Activated CD8-positive, alpha-beta memory T cell treated with anti-CD3 and anti-CD28 coated beads for 1 hour (primary cell): ENCODE measurements at places on chromosomes 2 and 18.

- DNase-seq = no peak
Measured at GRCh38 chr2:16775899-16776231, 110.2 kb upstream of the CYRIA start.

DNA sequence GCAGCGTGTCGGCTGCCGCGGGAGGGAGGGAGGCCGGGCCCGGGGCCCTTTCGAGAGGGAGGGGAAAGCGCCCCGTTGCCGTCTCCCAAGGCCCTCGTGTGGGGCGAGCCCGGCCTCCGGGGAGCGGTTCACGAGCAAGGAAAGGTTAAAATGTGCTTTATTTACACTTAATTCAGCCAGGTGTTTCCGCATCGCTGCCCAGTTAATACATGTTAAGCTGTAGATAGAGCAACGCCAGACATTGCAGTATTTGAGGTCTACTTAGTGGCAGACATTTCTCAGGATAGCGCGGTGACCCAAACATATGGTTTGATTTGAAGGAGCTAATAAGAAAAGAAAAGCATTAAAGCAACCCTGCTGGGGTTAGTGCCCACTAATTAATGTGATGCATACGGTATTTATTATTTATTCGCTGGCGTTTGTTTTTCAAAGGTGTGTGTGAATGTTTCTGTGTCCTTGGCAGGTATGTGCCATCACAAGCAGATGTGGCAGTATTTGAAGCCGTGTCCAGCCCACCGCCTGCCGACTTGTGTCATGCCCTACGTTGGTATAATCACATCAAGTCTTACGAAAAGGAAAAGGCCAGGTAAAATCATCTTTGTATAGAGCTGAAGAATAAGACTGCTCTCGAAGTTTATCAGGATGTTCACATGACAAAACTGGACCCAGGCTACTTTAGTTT, 571 bp downstream of the EEF1B2 start:
- DNase-seq = no peak

DNA sequence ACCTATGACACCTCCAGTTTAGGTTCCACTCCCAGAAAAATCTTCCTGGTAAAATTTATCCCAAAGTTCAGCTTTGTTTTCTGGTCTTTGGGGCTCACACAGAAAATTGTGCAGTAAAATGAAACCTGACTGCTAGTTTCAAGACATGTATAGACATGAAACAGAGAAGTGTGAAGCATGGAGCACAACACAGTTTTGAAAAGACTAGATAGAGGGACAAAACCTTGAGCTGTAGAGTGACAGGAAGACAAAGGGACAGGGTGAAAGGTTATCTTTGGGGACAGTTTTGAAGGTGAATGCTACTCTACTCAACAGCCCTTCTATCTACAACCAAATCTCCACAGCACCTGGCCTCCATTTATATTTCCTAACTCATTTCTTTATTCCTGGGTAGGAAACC, 352.6 kb downstream of the RBM43 start:
- no peak for DNase-seq

GRCh38 chr2:186059096-186059495, 320.5 kb downstream of the FSIP2 start:
- DNase-seq = no peak

DNA sequence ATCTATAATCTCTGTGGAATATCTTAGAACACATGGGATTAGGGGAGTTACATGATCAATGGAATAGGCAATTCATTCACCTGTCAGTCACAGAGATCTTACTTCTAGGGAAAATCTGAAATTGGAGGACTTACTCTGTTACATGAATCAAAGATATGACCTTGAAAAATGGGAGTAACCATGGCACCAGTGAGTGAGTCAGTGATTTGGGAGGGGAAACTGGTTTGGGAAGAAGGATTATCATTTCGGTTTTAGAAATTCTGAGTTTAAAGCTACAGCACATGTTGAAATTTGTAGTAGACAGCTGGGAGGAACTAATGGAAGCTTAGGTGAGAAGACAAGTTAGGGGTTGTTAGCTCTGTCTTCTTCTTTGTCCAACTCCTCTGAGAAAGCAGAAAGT, 153.7 kb downstream of the CAMKMT start:
- DNase-seq = no peak

DNA sequence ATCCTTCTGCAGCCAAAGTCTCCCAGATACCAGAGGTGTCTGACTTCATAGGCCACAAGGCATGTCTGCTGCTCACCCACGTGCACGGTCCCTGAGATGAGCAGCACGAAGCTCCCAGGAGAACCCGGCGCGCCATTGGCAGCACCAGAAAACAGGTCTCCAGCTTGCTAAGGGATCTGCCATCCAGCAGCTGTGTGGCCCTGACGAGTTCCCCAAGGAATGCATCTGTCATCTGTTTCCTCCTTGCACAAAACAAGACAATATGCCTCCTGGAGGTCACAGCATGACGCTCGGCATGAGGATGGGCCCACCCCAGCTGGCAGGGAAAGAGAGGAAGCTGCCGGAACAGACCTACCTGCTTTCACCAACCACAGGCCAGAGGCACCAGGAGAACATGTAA, 29.2 kb downstream of the HS6ST1 start:
- DNase-seq = no peak

DNA sequence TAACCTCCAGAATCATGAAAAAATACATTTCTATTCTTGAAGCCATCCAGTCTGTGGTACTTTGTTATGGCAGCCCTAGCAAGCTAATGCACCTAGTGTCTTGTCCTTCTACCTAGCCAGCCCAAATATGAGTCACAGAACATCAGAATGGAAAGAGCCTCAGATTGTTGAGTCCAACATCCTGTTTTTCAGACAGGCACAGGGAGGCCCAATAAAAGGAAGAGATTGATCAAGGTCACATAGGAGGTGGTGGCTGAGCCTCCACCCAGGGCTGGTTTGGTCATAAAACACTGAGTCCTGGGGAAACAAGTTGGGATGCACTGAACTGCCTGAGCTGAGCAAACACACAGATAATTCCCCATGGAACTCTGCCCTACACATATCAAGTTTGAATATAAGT, 195.5 kb downstream of the TTC32 start:
- DNase-seq = no peak

DNA sequence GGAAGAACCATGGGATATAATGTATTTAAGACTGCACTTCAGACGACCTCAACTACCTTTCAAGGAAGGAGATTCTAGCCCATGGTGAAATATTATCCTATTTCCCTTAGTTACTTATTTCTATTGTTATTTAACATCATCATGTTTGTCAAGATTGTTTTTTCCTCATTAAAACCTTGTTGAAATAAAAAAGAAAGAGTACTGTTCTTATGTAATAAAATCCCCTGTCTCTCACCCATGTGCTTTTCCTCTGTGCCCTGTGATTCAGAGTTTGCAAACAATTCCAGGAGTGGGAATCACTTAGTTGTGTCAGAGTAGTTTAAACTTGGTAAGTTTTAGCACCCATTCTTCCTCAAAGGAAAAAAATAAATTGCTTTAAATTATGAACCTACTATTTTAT, 43.6 kb downstream of the ERBB4 start:
- DNase-seq = no peak

DNA sequence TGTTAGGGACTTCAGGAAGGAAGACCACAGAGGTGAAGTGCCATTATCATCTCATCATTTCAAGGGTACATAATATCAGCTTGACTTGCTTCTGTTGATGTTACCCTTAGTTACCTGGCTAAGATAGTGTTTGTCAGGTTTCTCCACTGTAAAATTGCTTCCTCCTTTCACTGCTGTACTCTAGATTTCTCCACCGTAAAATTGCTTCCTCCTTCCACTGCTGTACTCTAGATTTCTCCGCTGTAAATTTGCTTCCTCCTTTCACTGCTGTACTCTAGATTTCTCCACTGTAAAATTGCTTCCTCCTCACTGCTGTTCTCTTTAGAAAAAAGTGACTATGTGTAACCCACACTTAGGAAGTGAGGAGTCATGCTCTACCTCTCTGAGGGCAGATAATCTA, 1460.3 kb downstream of the SUCLG1 start:
- DNase-seq = no peak

DNA sequence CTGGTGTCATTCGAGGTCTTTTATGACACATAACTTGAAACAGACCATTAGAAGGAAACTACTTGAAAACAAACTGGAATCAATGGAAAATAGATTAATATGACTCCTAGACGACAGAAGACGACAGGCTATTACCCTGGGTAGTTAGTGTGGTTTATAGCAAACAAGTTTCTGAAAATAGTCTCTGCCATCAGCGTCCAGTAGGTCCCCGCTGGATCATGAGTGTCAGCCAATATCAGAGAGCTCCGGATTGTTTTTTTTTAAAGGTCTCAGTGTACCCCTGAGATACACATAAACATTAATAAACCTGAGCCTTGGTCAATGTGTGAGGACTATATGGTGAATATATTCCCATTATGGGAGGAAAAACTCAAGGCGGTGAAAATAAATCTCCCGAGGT, 115.0 kb upstream of the THUMPD2 start:
- DNase-seq = no peak

GRCh38 chr2:15166878-15167277, 394.3 kb downstream of the NBAS start:
- DNase-seq = no peak

DNA sequence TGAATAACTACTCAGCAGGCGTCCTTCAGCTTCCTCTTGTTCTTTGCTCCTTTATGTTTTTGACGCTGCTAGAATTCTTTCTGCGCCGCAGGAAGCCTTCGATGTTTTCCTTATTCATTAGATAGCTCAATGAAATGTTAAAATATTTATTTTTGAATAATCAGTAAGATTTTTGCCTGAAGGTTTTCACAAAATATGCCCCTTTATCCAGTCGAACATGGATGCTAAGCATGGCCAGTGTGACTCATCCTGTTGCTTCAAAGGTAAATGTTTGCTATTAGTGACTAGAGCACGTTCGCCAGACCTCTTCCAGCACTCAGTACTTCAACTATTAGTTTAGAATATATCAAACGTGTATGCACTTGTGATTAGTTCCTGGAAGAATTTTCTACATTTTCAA, 7.6 kb upstream of the MEIS1 start:
- DNase-seq = no peak

- DNase-seq = no peak
Measured at GRCh38 chr2:37011130-37011529, 44.8 kb upstream of the STRN start.

DNA sequence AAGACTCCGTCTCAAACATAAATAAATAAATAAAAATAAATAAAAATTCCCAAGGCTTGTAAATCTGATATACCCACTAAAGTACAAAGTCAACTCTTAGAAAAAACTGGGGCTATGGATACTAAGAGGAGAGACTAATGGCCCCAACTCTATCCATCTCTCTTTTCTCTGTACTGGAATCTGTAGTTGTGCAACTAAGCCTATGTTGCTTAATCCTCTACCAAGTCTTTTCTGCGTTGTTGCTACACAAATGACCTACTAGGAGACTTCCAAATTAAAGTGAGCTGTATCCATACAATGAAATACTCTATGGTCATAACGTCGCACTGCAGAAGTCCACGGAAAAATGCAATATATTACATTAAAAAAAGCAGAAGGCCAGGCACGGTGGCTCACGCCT, 8.1 kb downstream of the MRPS5 start:
- DNase-seq = no peak

GRCh38 chr2:118989481-118989880, 47.5 kb downstream of the MARCO start:
- no peak for DNase-seq

DNA sequence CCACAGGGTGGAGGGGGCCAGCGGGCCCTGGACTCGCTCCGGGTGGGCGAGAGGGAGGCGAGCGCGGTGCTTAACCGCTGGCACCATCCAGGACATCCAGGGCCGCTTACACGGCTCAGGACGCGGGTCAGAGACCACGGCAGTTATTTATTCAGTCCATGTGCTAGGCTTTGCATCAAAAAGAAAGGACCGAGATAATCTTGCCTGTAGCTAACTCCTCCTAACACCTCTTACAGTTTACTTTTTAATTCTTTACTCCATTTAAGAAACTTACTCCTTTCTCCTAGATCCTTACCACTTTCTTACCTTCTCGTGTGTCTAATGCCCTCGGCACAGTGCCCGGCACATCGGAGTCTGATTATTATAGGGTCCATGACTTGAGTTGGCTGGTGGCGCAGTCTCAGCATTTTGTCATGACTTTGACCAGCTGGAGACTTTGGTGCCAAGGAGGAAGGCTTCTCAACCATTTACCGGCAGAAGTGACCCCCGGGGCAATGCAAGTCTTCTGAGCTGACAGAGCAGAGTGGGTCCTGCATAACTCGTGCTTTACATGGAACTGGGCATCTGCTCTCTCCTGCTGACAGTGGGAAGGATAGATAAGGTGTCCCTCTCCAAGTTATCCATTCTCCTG, 503 bp downstream of the ANXA4 start:
- no peak for DNase-seq

DNA sequence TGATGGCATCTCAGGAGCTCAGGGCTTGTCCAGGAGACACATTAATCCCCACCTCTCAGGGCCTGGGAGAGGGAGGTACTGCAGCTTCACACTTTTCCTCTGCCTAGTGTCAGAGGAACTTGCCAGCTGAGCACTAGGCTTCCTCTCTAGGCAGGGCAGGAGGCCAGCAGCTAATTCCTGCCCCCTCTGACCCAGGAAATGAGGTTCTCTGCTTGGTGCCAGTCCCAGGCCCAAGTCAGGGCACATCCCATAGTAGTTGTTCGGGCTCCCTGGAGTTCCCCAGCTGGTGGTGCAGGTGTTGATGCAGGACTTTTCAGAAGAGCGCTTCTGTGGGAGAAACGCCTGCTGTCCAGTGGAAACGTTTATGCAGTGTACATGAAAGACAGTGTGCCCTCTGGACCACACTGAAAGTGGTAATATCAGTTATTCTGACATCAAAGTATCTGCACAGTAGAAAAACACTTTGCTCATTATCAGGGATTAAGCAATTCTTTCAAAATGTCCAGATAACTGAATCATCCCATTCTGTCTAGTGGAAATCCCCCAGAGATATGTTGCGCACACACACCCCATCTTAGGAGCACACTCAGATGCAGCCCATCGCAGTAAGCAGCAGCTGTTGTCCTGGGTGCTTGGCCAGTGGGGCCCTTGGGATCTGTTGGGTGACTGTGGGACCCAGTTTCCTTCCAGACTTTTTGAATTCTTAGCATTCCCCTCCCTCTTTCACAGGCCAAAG, 17.8 kb upstream of the SCLY start:
- no peak for DNase-seq

GRCh38 chr18:42458226-42458625, 503.2 kb downstream of the PIK3C3 start:
- DNase-seq = no peak

GRCh38 chr2:196421880-196422279, 217.6 kb upstream of the CCDC150 start:
- DNase-seq = no peak

GRCh38 chr2:217933617-217933993, 69.2 kb downstream of the TNS1 start:
- no peak for DNase-seq
